ENCODE measurements at places on chromosomes 5 and 9. TPM values are rescaled to one million over a fixed set of nuclear protein-coding genes. Genes with fewer than 3 reads are reported as not detected.
A peak's percentile ranks its signal among the peaks of the same experiment; 100 is the strongest.

Gene ANKRD33B
- total RNA-seq = 19.1 TPM

Gene SETD9
- total RNA-seq = 5.0 TPM

DNA sequence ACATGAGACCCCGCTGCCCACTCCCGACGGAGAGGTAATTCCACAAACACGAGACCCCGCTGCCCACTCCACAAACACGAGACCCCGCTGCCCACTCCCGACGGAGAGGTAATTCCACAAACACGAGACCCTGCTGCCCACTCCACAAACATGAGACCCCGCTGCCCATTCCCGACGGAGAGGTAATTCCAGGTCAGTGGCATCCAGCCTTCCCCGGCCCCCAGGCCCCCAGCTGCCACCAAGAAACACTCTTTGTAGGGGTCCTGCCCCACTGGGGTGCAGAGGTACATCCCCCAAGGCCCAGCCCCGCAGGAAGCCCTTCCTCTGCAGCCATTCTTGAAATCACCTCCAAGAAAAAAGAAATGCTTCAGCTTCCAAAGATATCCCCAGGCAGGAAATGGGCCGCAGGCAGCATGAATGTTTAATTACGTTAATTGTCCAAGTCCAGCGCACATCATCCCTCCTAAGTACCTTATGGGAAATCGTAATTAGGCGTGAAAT lies 115.9 kb downstream of the ADAMTS2 start:
- DNase-seq = peak; percentile 47

GRCh38 chr9:85016384-85017006 lies 347.0 kb downstream of the NTRK2 start:
- DNase-seq = no peak

GRCh38 chr9:27365707-27366376 lies 68.9 kb upstream of the EQTN start:
- DNase-seq = no peak

DNA sequence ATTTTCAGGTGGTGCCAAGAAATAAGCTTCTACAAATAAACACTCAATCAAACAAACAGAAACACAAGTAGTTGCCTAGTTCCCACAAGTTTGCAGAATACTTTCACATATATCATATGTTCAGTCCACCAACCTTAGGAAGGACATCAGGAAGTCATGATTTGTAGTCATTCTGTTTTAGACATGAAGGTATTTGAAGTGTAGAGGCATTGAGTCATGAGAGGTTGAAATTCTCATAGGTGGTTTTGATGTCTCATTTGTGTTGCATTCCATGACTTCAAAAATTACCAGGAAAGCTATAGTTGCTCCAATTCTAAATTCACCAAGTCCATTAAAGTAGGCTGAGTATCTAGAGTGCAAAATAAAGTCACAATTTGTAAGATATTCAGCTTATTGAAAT lies 159.0 kb downstream of the KCTD16 start:
- no peak for DNase-seq

DNA sequence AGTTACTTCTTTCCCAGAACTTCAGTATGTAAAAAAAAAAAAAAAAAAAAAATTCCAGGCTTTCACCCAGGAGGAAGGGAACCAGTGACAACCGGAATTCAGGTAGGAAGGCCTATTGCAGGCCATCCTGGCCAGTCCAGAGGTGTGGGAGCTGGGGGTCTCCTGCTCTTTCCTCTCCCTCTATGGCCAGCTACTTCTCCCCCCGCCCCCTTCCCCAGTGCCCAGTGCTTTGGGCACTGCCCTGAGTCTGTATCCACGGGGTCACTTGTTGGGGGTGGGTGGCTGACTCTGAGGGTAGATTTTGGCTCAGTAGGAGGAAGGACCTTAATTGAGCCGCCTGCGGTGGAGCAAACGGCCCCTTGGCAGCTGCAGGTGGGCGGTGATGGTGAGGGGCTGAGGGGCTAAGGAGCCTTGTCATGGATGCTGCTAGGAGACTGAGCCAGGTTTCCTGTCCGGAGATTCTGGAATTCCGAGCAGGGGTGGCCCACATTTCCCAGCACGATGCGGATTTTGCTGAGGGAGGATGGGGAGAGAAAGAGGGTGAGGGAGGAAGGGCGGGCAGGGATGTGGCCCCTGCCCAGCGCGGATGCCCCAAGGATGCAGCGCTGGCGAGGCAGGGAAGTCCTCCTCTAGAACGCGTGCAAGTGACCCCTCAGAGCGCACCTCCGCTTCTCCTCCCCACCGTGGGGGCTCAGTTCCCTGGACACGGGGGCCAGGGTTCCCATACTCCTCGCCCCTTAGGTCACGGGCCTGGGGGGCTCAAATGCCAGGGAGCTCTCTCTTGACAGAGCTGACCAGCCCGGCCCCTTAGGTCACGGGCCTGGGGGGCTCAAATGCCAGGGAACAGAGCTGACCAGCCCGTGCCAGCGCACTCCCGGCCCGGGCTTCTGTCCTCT lies 1.2 kb upstream of the PHF2 start:
- peak; percentile 69 for DNase-seq

GRCh38 chr5:136159457-136159856 lies 26.8 kb downstream of the SMAD5 start:
- DNase-seq = no peak

DNA sequence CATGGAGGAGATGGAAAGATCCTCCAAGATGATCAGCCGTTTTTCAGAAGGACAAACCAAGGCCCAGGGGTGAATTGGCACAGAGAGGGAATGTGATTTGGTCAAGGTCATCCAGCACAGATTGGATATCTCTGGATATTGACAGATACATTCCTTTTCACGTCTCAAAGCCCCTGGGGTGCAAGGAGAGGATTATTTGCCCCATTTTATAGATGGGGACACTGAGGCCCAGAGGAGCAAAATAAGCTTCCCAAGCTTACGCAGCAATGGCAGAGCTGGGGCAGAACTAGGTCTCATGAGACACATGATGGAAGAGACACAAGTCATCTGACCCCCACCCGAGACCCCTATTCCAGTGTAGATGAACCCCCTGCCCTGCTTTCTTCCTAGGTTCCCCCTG lies 895 bp upstream of the PDGFRB start:
- no peak for DNase-seq

Data from endodermal cell (in vitro differentiated cells).